ENCODE measurements at places on chromosomes 7 and 10. TPM values are rescaled to one million over a fixed set of nuclear protein-coding genes. Genes with fewer than 3 reads are reported as not detected.

GRCh38 chr7:137753067-137753466 lies 93.7 kb downstream of the DGKI start:
- H3K4me1 ChIP-seq = no peaks in the 10 kb centered on the region
- no peak overlapping the region for H3K27ac ChIP-seq
- no peak overlapping the region for H3K4me3 ChIP-seq
- DNase-seq = no peak
- peaks cover 10% of the 10 kb centered on the region for H3K27me3 ChIP-seq

- no peaks in the 10 kb centered on the region for H3K36me3 ChIP-seq
- DNase-seq = no peak
- H3K4me1 ChIP-seq = no peaks in the 10 kb centered on the region
- no peak overlapping the region for H3K27ac ChIP-seq
- peaks cover 2% of the 10 kb centered on the region for H3K27me3 ChIP-seq
Observed at GRCh38 chr7:78149787-78150186, 351.2 kb downstream of the PHTF2 start.

GRCh38 chr7:152158801-152159587 lies 133.5 kb downstream of the GALNT11 start:
- H3K27ac ChIP-seq = peak overlapping the region; percentile 80
- H3K4me3 ChIP-seq = peak overlapping the region; percentile 38
- no peak for DNase-seq
- H3K4me1 ChIP-seq = peaks cover 10% of the 10 kb centered on the region

DNA sequence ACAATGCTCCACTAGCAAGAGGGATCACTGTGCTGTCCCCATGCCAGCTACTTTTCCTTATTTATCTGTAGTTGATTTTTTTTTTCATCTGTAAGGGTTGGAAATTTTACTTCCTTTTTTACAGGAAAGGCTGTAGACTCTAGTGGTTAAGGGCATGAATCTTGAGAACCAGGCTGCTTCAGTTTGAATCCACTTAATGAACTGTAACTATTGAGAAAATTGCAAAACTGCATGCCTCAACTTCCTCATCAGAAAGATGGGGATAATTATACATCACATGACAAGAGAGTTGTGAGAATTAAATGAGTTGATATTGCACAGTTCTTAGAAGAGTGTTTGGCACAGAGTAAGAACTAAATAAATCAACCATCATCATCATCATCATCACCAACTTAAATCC lies 106.4 kb upstream of the GSDME start:
- no peak overlapping the region for H3K4me3 ChIP-seq
- H3K36me3 ChIP-seq = peaks cover 65% of the 10 kb centered on the region
- no peaks in the 10 kb centered on the region for H3K27me3 ChIP-seq
- H3K27ac ChIP-seq = no peak overlapping the region

DNA sequence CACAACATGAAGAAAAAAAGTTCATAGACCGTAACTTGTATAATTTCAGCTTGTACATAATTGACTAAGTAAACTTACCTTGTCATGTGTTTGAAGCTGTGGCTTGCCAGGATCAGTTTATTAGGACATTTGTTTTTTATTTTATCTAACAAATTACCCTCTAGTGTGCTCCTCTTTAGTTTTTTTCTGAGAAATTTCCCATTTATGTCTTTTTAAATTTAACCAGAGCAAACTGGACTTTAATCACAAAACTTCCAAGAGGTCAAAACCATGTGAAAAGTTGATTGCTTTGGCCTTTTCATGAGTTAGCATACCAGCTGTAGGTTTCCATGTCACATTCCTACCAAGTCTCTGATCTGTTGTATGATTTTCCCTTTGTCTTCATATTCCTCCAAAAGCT lies 42.5 kb downstream of the ZRANB1 start:
- H3K4me1 ChIP-seq = peaks cover 14% of the 10 kb centered on the region
- no peaks in the 10 kb centered on the region for H3K27me3 ChIP-seq
- H3K27ac ChIP-seq = no peak overlapping the region
- no peak for DNase-seq
- H3K36me3 ChIP-seq = peaks cover 40% of the 10 kb centered on the region
- no peak overlapping the region for H3K4me3 ChIP-seq

GRCh38 chr7:111173528-111173927 lies 82.6 kb downstream of the LRRN3 start:
- H3K27ac ChIP-seq = no peak overlapping the region
- no peaks in the 10 kb centered on the region for H3K27me3 ChIP-seq
- H3K4me1 ChIP-seq = peaks cover 7% of the 10 kb centered on the region
- DNase-seq = no peak
- no peak overlapping the region for H3K4me3 ChIP-seq
- H3K36me3 ChIP-seq = no peaks in the 10 kb centered on the region

DNA sequence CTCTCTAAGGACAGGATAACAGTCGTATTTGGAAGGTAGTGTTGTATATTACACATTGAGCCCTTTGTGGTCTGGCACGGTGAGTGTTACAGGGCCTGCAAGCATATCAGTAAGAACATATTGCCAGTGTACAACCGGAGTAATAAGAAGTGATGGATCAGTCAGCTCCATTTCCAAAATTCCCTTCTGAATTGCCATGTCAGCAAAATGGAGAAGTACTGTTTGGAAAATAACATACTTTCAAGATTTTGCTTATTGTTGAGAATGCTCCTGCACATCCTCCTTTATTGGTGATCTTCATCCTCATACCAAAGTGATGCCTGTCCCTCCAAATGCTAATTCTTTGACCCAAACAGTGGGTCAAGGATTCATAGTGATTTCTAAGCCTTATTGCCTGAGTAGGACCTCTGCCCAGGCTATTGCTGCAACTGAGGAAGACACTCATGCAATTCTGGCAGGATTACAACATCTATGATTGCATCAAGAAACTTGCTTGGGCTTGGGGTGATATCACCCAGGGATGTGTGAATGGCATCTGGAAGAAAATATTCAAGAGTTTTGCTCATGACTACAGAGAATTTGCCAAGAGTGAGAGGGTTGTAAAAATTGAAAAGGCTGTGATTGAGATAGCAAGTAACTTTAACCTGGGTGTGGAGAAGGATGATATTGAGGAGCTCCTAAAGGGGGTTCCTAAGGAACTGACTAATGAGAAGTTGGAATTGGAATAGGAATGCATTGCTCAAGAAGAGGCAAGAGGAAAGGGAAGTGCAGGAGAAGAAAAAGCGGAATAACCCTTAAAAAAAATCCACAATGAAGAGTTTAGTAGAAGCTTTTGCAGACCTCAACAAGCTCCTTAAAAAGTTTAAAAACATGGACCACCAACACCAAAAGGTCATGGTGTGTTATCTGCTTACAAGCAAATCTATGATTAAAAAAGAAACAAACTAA lies 452.2 kb upstream of the SORCS1 start:
- H3K4me3 ChIP-seq = no peak overlapping the region
- no peaks in the 10 kb centered on the region for H3K27me3 ChIP-seq
- no peaks in the 10 kb centered on the region for H3K4me1 ChIP-seq
- no peaks in the 10 kb centered on the region for H3K36me3 ChIP-seq
- no peak for DNase-seq

GRCh38 chr10:20714518-20714917 lies 182.6 kb downstream of the NEBL start:
- H3K4me1 ChIP-seq = no peaks in the 10 kb centered on the region
- DNase-seq = no peak
- no peak overlapping the region for H3K27ac ChIP-seq
- no peaks in the 10 kb centered on the region for H3K27me3 ChIP-seq
- H3K4me3 ChIP-seq = no peak overlapping the region

DNA sequence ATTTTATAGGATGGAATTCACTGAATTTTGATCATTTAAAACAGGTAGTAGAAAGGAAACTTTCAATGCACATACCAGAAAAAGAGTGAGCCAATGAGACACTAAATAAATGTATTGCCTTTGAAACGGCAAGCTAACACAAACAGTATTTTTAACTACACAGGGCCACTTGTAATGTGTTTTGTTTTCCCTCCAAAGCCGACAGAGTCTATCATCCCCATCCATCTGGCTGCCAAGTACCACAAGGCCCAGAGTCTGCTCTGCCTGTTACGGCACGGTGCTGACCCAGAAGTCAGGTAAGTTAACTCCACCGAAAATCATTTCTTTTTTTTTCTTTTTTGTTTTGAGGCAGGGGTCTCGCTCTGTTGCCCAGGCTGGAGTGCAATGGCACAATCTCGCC lies 1.5 kb downstream of the ANKRD61 start:
- H3K4me3 ChIP-seq = no peak overlapping the region
- no peaks in the 10 kb centered on the region for H3K4me1 ChIP-seq
- no peaks in the 10 kb centered on the region for H3K27me3 ChIP-seq

GRCh38 chr7:47549916-47550315 lies 32.0 kb downstream of the TNS3 start:
- H3K27me3 ChIP-seq = peaks cover 2% of the 10 kb centered on the region
- DNase-seq = no peak
- H3K27ac ChIP-seq = no peak overlapping the region
- no peaks in the 10 kb centered on the region for H3K36me3 ChIP-seq
- H3K4me3 ChIP-seq = no peak overlapping the region
- no peaks in the 10 kb centered on the region for H3K4me1 ChIP-seq

The HOXA5 gene
- total RNA-seq = not detected

The BEND7 gene
- total RNA-seq = not detected

The LRRC17 gene
- not detected for total RNA-seq

The AKR1C4 gene
- total RNA-seq = not detected

The FAM107B gene
- total RNA-seq = 188 TPM

The TBX20 gene
- total RNA-seq = not detected

The UMAD1 gene
- 14.4 TPM for total RNA-seq

The ZDHHC6 gene
- total RNA-seq = 51.8 TPM

Measured in activated naive CD8-positive, alpha-beta T cell treated with anti-CD3 and anti-CD28 coated beads, Interleukin-2, amount 10 ng/mL, durations not matched to agents 7 days and 5 days (primary cell).